ENCODE measurements at places on chromosomes 12 and 14. TPM values are rescaled to one million over a fixed set of nuclear protein-coding genes. Genes with fewer than 3 reads are reported as not detected.

The SERPINA6 gene
- not detected for total RNA-seq

GRCh38 chr14:52305014-52305413, 9.1 kb upstream of the PTGER2 start:
- no peak for DNase-seq

The TAS2R50 gene
- 2.7 TPM for total RNA-seq

DNA sequence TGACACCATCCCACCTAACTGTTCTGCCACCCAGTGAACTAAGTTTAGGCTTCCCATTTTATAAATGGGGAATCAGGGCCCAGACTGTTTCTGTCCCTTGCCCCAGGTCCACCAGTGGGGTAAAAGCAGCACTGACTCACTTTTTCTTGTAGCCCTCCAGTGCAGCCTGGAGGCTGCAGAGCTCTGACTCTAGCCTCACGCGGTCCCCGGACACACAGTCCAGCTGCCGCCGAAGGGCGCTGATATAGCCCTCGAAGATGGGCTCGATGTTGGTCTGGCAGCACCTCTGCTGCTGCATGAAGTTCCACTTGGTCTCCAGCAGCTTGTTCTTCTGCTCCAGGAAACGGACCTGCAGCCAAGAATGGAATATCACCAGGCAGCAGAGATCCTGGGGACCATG, 2.6 kb downstream of the KRT82 start:
- no peak for DNase-seq

DNA sequence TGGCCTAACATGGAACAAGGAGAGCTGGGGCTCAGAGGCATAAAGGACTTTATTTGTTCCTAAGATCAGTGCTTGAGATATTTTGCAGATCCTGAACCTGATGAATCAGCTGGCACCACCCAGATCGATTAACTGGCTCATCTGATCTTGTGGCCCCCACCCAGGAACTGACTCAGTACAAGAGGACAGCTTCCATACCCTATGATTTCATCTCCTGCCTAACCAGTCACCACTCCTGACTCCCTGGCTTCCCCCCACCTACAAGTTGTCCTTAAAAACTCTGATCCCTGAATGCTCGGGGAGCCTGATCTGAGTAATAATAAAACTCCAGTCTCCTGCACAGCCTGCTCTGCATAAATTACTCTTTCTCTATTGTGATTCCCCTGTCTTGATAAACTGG, 5.1 kb downstream of the C12orf56 start:
- no peak for DNase-seq
